ENCODE measurements at places on chromosomes 16 and 17. TPM values are rescaled to one million over a fixed set of nuclear protein-coding genes. Genes with fewer than 3 reads are reported as not detected.

Gene OR4D1
- 0.15 TPM for total RNA-seq

Gene DHX58
- 7.6 TPM for total RNA-seq

Gene CCNF
- 36.5 TPM for total RNA-seq

Gene SLFN11
- total RNA-seq, result 50.6 TPM

Gene SCO1
- 48.5 TPM for total RNA-seq

Gene MYH2
- not detected for total RNA-seq

Gene PNMT
- 0.23 TPM for total RNA-seq

All from activated CD8-positive, alpha-beta memory T cell treated with anti-CD3 and anti-CD28 coated beads for 36 hours (primary cell).